H7 (cell line): ENCODE measurements at places on chromosomes 1 and 21. TPM values are rescaled to one million over a fixed set of nuclear protein-coding genes. Genes with fewer than 3 reads are reported as not detected.

The SH2D5 gene
- 8.3 and 9.0 TPM in 2 replicates for total RNA-seq

The PRAMEF11 gene
- not detected in 2 replicates for total RNA-seq

The CGN gene
- total RNA-seq = 18.5 and 20.3 TPM in 2 replicates

The IGSF21 gene
- total RNA-seq = 32.0 and 38.7 TPM in 2 replicates

The MLLT11 gene
- total RNA-seq = 37.2 and 45.9 TPM in 2 replicates

The HTR6 gene
- total RNA-seq = 0.45 and 1.9 TPM in 2 replicates

The RNU1-3 gene
- total RNA-seq = under 0.01 TPM in 2 replicates

The ATAD3B gene
- total RNA-seq = 43.5 and 44.1 TPM in 2 replicates

DNA sequence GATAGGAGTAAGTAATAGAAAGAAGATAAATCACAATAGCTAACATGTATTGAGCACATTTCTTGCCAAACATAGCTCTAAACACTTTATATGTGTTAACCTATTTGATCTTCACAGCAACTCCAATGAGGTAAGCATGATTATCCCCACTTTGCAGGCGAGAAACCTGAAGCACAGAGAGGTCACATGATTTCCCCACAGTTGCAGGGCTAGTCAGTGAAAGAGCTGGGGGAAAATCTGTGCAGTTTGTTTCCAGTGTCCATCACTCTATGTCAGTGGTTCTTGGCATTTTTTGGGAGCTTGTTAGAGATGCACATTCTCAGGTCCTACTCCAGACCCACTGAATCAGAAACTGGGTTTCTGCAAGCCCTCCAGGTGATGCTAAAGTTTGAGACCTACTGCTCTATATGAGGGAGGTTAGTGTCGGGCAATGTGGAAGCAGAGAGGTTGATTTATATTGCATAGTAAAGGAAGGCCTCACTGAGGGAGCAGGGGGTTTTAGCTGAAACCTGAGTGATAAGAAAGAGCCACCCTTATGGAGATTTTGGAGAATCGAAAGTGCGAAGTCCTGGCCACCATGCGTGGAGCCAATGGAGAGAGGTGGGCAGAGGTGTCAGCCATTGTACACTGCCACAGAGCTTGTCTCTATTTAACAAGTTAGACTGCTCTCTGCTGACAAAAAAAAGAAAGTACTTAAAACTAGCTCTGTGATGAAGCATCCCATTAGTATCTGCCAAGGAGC lies 20.9 kb downstream of the MCOLN3 start:
- DNase-seq = no peak

- no peak for DNase-seq
Measured at GRCh38 chr1:46510998-46511365, 21.3 kb downstream of the DMBX1 start.

- DNase-seq = peak; percentile 28
Measured at GRCh38 chr1:53559854-53560580, 100.8 kb downstream of the DMRTB1 start.

- DNase-seq = peak; percentile 35
Measured at GRCh38 chr1:5913876-5914275, 78.3 kb downstream of the NPHP4 start.

DNA sequence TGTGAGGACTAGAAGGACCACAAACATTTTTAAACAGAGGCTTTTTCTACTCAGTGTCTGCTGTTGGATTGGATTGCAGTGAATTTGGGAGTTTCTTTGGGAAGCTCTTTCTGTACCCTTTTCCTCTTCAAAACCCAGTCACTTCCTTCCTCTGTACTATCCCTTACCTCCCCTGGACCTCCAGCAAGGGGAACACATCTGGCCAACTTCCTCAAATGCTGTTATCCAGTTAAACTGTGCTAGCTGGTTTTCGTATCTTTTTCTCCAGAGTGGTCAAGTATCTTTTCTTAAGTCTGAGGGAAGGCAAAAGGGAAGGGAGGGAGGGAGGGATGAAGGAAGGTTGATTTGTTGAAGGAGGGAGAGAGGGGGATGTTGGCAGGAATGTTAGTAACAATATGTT lies 99.2 kb upstream of the TNR start:
- DNase-seq = no peak

- DNase-seq = peak; percentile 77
Measured at GRCh38 chr1:201511941-201512539, 5.1 kb upstream of the CSRP1 start.

GRCh38 chr21:39727401-39728120 lies 17.4 kb upstream of the IGSF5 start:
- DNase-seq = no peak

DNA sequence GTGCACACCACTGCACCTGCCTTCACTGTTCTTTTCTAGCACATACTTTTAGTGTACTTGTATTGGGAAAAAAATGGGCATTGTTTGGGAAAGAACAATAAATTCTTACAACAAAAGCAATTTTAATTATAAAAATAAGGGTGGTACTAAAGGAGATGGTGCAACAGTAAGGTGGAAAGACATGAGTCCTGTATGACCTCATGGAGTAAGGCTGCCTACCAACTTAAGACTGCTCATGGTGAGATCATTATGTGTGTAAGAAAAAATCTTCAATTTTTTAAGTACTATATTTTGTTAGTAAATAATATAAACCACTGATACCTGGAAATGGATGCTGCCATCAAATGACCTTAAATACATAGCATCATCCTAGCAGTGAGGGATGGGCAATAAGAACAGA lies 29.6 kb upstream of the PHGDH start:
- no peak for DNase-seq

DNA sequence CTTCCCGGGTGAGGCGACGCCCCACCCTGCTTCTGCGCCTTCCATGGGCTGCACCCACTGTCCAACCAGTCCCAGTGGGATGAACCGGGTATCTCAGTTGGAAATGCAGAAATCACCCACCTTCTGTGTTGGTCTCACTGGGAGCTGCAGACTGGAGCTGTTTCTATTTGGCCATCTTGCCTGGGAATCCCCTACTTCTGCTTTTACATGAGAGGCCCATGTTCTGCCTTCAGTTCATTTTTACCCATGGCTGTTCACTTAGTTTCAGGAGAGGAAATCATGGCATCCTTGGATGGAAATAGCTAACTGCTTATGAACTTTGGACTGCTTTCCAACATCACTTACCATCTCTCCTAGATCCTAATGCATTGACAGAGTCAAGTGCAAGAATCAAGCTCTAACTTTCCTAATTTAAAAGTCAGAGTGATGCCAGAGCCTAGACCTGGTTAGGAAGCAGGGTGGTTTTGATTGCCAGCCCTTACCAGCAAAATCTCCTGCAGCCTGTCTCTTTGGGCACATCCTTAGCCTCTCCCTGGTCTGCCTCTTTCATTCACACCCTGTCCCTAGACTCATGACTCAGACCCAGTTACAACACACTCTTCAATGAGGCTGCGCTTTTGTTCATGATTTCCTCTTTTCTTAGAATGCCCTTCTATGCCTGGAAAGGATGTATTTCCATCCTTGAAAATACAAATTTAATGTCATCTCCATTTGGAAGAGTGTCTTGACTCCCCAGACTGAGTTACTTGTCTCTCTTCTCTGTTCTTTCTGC lies 137.2 kb downstream of the KCTD3 start:
- DNase-seq = no peak

GRCh38 chr1:197197430-197197997 lies 51.0 kb upstream of the ASPM start:
- no peak for DNase-seq

DNA sequence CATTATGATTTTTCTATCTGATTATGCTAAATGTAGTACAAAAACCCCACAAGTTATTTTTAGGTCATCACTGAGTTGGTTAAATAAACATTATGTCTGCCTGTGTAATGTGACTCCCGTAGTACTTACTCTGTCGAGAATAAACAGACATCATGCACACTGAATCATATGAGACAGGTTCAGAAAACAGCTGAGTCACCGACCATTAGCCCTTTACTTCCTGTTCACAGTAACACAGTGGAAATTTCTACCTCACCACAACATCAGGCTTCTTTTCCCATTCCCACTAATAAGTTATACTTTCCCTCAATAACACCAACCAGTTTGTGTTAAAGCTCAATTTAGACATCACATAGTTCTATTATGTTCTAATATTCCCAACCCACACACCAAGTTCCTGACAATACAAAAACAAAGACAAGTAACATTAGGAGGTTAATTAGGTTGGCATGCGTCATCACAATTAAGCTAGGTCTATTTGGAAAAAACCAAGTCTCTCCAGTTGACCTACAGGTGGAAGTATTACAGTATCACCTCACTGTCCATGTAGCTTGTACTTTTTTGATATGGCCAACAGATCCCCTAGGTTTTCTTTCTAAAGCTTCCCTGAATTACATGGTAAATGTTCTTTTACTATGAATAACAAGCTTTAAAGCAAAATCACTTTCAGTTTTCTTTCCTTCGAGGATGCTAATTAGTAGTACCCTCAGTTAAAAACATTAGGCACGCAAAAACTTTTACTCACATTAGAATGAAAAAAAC lies 154.2 kb downstream of the EIF4G3 start:
- no peak for DNase-seq

DNA sequence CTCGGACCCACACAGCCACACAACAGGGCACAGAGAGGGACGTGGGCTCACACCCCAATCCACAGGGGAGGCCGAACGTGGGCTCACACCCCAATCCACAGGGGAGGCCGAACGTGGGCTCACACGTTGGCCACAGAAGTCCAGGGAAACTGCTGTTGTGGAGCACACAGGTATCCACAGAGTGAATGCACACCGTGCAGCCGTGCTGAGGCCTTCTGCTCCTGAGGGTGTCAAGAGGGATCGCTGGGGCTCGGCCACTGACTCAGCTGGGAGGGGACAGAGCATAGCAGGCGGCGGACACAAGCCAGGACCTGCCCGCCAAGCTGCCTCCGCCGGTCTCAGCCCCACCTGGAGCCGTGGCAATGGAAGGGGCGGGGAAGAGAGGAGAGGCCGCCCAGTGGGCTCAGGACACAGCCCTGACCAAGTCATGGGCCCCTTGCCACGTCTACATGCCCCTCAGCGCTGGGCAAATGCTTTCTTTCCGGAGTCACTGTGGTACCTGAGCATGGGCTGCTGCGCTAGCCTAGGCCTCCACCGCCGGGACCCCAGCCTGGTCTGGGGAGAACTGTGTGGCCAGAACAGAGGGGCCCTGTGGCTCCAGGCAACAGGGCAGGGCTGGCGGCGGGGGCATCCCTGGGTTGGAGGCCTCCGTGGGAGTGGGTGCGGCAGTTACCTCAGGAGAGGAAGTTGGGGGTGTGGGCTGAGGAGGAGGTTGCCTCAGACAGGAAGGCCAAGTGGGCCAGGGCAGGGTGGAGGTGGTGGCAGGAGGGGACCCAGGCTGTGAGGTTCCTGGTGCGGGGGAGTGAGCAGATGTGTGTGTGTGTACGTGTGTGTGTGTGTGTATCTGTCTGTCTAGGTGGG lies 1.2 kb downstream of the SYTL1 start:
- peak; percentile 82 for DNase-seq

- DNase-seq = no peak
Measured at GRCh38 chr21:39946199-39946598, 79.0 kb downstream of the PCP4 start.

- DNase-seq = no peak
Measured at GRCh38 chr1:165495858-165496205, 48.0 kb upstream of the LRRC52 start.

DNA sequence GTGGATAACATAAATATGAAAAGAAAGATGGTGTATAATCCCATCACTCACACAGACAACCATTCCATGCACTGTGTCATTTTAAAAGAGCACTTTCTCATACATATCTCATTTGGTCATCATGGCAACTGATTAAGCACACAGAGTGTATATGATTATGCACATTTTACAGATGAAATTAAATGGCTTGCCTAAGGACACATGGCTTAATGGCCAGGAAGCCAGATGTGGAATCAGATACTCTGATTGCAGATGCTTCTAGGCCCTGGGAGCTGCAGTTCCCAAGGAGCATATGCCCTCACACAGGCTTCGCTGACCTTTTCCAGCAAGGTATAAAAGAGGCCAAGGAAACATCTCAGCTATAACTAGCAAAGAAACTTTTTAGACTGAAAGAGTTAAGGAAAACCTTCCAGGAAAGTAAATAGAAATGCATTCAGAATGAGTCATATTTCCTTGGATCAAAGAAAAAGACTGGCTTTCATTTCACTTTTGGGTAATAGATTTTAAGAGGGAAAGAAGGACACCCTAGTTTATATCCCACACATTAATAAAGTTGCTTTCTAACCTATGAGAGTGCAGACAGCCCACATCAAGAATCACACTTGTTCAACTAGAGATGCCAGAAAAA lies 19.6 kb upstream of the FAM89A start:
- DNase-seq = no peak

DNA sequence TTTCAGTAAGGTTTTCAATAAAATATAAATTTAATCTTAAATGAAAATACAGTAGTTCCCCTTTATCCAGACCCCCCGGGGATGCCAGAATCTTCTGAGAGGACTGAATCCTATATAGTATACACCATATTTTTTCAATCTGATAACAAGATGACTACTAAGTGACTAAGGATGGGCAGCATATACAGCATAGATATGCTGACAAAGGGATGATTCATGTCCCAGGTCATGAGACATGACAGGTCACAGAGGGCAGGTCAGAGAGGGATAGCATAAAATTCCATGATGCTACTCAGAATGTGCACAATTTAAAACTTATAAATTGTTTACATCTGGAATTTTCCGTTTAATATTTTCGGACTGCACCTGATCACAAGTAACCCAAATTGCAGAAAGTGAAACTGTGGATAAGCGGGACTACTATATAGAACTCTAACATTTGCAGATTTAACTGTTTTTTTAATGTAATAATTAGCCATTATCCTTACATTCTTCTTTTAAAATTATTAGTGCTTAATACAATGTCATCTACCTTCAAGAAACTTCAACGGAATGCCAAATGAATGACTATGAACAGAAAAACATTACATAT lies 48.8 kb downstream of the LRRC40 start:
- DNase-seq = no peak
